ENCODE measurements at places on chromosomes 12 and 14. TPM values are rescaled to one million over a fixed set of nuclear protein-coding genes. Genes with fewer than 3 reads are reported as not detected.
A peak's percentile ranks its signal among the peaks of the same experiment; 100 is the strongest.

GRCh38 chr14:61934385-61934784 is 172.2 kb downstream of the SNAPC1 start:
- H3K36me3 ChIP-seq, result no peaks in the 10 kb centered on the region
- no peak overlapping the region for H3K4me3 ChIP-seq
- no peak overlapping the region for H3K27ac ChIP-seq
- peaks cover 4% of the 10 kb centered on the region for H3K4me1 ChIP-seq
- H3K27me3 ChIP-seq, result peaks cover 29% of the 10 kb centered on the region
- DNase-seq, result no peak

- DNase-seq, result no peak
- H3K4me1 ChIP-seq, result peaks cover 53% of the 10 kb centered on the region
- H3K27me3 ChIP-seq, result no peaks in the 10 kb centered on the region
- H3K27ac ChIP-seq, result peak overlapping the region; percentile 70
Measured at GRCh38 chr14:100278702-100279101, 27.5 kb downstream of the SLC25A29 start.

- no peak for DNase-seq
- no peak overlapping the region for H3K4me3 ChIP-seq
- H3K27me3 ChIP-seq, result peaks cover 62% of the 10 kb centered on the region
- H3K4me1 ChIP-seq, result no peaks in the 10 kb centered on the region
- H3K27ac ChIP-seq, result no peak overlapping the region
- peaks cover 15% of the 10 kb centered on the region for H3K36me3 ChIP-seq
Measured at GRCh38 chr14:28772613-28773012, 6.0 kb downstream of the FOXG1 start.

SCNN1A gene
- total RNA-seq, result 3.8 TPM

RTL1 gene
- total RNA-seq, result not detected

MYH6 gene
- not detected for total RNA-seq

GRCh38 chr12:70246580-70246979 is 3.3 kb downstream of the CNOT2 start:
- peaks cover 26% of the 10 kb centered on the region for H3K36me3 ChIP-seq
- H3K27ac ChIP-seq, result peak overlapping the region; percentile 63
- DNase-seq, result no peak
- peak overlapping the region; percentile 3 for H3K4me3 ChIP-seq
- H3K4me1 ChIP-seq, result peaks cover 66% of the 10 kb centered on the region
- H3K27me3 ChIP-seq, result no peaks in the 10 kb centered on the region

GRCh38 chr14:65575389-65575788 is 162.9 kb downstream of the FUT8 start:
- H3K4me3 ChIP-seq, result no peak overlapping the region
- H3K27ac ChIP-seq, result no peak overlapping the region

GRCh38 chr12:130677957-130678558 is 38.0 kb downstream of the RIMBP2 start:
- no peaks in the 10 kb centered on the region for H3K36me3 ChIP-seq
- no peak overlapping the region for H3K27ac ChIP-seq
- no peak for DNase-seq
- H3K27me3 ChIP-seq, result no peaks in the 10 kb centered on the region
- no peak overlapping the region for H3K4me3 ChIP-seq

PPFIA2 gene
- not detected for total RNA-seq

- H3K27ac ChIP-seq, result no peak overlapping the region
- H3K27me3 ChIP-seq, result no peaks in the 10 kb centered on the region
- no peaks in the 10 kb centered on the region for H3K4me1 ChIP-seq
- H3K4me3 ChIP-seq, result no peak overlapping the region
- DNase-seq, result no peak
Measured at GRCh38 chr12:127579446-127579845, 687.5 kb upstream of the TMEM132C start.

DNA sequence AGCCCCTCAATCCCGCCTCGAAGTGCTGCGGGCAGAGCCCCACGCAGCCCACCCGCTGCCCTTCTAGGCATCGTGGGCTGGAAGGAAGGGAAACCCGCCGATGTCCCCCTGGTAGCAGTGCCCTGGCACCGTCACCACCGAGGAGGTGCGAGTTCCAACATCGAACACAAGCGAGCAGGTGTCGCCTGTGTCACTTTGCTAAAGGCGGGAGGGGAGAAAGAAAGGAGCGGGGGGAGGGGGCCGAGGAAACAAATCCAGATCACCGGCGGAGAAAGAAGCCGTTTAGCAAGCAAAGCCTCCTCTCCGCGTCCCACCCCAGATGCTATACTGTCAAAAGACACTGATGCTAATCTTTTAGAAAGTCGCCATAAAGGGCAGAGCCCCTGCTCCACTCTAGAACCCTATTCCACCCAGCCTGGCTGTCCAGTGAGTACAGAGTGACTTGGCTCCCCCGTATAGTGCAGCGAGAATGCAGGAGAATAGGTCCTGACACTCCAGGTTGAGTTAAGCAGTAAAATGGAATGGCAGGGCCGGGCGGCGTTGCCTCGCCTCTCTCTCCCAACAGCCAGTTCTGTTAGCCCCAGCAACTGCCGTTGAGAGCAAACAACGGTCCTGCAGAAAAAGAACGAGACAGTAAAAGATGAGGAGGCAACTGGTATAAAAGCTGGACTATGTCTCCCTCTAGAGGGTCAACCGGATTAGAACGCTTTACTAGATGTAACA is 67.9 kb upstream of the USP15 start:
- H3K27ac ChIP-seq, result no peak overlapping the region
- no peaks in the 10 kb centered on the region for H3K36me3 ChIP-seq
- H3K27me3 ChIP-seq, result peaks cover 38% of the 10 kb centered on the region

DNA sequence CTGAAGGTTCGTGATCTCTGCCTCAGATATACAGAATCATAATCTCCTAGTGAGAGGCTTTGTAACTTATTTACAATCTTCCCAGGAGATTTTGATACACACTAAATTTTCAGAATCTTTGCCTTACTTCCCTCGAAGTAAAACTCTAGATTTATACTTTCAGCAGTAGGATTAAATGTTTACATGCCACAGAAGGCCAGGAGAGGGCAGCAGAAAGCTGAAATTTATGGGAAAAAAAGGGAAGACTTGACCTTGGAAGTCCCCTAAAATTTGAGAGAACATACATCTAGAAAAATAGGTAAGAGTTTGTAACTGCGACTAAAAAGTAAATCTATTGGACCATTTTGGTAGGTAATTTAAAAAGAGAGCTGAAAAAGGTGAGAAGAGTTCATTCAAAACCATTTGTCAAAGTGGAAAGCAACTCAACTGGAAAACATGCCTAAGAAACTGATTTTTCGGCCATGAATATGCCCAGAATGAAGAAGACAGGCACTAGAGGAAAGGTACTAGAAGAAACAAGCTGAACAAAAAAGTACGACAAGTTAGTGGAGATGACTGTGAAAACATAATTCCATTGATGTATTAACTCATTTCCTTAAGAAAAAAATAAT is 242.0 kb upstream of the MDGA2 start:
- DNase-seq, result peak; percentile 15
- H3K4me3 ChIP-seq, result no peak overlapping the region
- H3K4me1 ChIP-seq, result no peaks in the 10 kb centered on the region
- no peaks in the 10 kb centered on the region for H3K27me3 ChIP-seq
- H3K36me3 ChIP-seq, result no peaks in the 10 kb centered on the region

CFAP54 gene
- 0.38 TPM for total RNA-seq

STK38L gene
- 27.6 TPM for total RNA-seq

DNA sequence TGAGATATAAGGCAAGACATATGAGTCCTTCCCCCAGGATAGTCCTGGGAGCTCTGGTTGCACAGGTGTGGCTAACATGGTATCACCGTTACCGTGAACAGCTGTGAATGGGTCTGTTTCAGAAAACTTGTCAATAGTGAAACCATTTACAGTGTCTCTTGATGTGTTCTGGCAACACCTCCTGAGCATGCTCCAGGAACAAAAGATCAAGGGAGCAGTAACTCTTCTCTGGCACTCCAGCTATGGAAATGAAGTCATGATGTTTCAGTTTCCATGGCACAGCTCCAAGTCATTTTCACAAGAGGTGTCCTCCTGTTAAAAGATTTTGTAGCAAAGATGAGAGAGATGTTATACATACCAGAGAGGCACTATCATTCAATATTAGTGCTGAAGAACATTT is 253.7 kb downstream of the SNAPC1 start:
- H3K36me3 ChIP-seq, result no peaks in the 10 kb centered on the region
- no peak overlapping the region for H3K27ac ChIP-seq
- H3K4me3 ChIP-seq, result no peak overlapping the region
- no peaks in the 10 kb centered on the region for H3K4me1 ChIP-seq

GRCh38 chr14:46820291-46820690 is 168.7 kb upstream of the RPL10L start:
- H3K36me3 ChIP-seq, result no peaks in the 10 kb centered on the region
- no peak overlapping the region for H3K4me3 ChIP-seq
- DNase-seq, result no peak
- no peak overlapping the region for H3K27ac ChIP-seq
- H3K27me3 ChIP-seq, result no peaks in the 10 kb centered on the region

DNA sequence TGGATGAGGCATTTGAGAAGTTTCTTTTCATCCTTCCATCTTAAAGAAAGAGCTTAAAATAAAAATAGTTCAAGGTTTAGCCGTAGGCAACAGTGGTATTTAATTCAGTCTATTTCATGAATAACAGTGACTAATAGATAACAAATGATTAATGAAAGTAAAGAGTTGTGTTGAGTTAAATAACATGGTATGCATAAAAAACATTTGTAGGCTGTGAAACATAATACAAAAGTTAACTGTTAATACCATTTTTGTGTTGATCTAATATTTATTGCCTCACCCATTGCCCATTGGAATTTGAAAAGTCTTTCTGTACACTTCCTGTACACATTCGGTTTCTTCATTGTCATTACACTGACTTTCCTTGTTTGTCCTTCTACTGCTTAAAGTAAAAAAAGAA is 108.6 kb upstream of the PDE3A start:
- no peaks in the 10 kb centered on the region for H3K27me3 ChIP-seq
- no peak overlapping the region for H3K27ac ChIP-seq
- no peak overlapping the region for H3K4me3 ChIP-seq
- H3K4me1 ChIP-seq, result no peaks in the 10 kb centered on the region

LRIG3 gene
- total RNA-seq, result not detected

GRCh38 chr12:121930862-121931261 is 12.5 kb downstream of the CFAP251 start:
- H3K4me1 ChIP-seq, result no peaks in the 10 kb centered on the region
- H3K27me3 ChIP-seq, result peaks cover 2% of the 10 kb centered on the region
- no peak overlapping the region for H3K4me3 ChIP-seq
- H3K27ac ChIP-seq, result no peak overlapping the region
- H3K36me3 ChIP-seq, result peaks cover 2% of the 10 kb centered on the region
- no peak for DNase-seq

GRCh38 chr12:47747126-47747525 is 11.6 kb downstream of the RAPGEF3 start:
- no peak overlapping the region for H3K4me3 ChIP-seq
- H3K4me1 ChIP-seq, result peaks cover 3% of the 10 kb centered on the region
- no peak for DNase-seq
- H3K27ac ChIP-seq, result no peak overlapping the region

GRCh38 chr12:115946092-115946491 is 331.4 kb downstream of the MED13L start:
- no peaks in the 10 kb centered on the region for H3K4me1 ChIP-seq
- peaks cover 2% of the 10 kb centered on the region for H3K27me3 ChIP-seq
- no peak for DNase-seq
- no peaks in the 10 kb centered on the region for H3K36me3 ChIP-seq

GRCh38 chr12:5036031-5036430 is 7.6 kb upstream of the KCNA5 start:
- no peak overlapping the region for H3K4me3 ChIP-seq
- H3K27ac ChIP-seq, result no peak overlapping the region
- no peak for DNase-seq
- H3K27me3 ChIP-seq, result peaks cover 12% of the 10 kb centered on the region
- no peaks in the 10 kb centered on the region for H3K4me1 ChIP-seq
- no peaks in the 10 kb centered on the region for H3K36me3 ChIP-seq

C12orf50 gene
- total RNA-seq, result not detected

- no peak for DNase-seq
- H3K27me3 ChIP-seq, result no peaks in the 10 kb centered on the region
- no peak overlapping the region for H3K4me3 ChIP-seq
- peaks cover 29% of the 10 kb centered on the region for H3K4me1 ChIP-seq
Measured at GRCh38 chr12:124509676-124510300, 57.6 kb downstream of the NCOR2 start.

- no peak overlapping the region for H3K27ac ChIP-seq
- H3K4me1 ChIP-seq, result peaks cover 6% of the 10 kb centered on the region
- DNase-seq, result no peak
- H3K4me3 ChIP-seq, result no peak overlapping the region
Measured at GRCh38 chr14:104872469-104873341, 7.6 kb downstream of the CEP170B start.

GPATCH2L gene
- 54.0 TPM for total RNA-seq

- H3K36me3 ChIP-seq, result no peaks in the 10 kb centered on the region
- no peak overlapping the region for H3K4me3 ChIP-seq
- H3K27me3 ChIP-seq, result no peaks in the 10 kb centered on the region
Measured at GRCh38 chr12:86683568-86684304, 427.5 kb upstream of the MGAT4C start.

TAS2R50 gene
- total RNA-seq, result not detected

GRCh38 chr12:39852346-39852745 is 232.7 kb upstream of the ABCD2 start:
- H3K36me3 ChIP-seq, result no peaks in the 10 kb centered on the region
- no peaks in the 10 kb centered on the region for H3K27me3 ChIP-seq
- H3K27ac ChIP-seq, result no peak overlapping the region

GRCh38 chr12:96420277-96420835 is 20.1 kb upstream of the CDK17 start:
- DNase-seq, result no peak
- H3K27me3 ChIP-seq, result no peaks in the 10 kb centered on the region
- peak overlapping the region; percentile 82 for H3K27ac ChIP-seq
- H3K4me3 ChIP-seq, result peak overlapping the region; percentile 58

DNA sequence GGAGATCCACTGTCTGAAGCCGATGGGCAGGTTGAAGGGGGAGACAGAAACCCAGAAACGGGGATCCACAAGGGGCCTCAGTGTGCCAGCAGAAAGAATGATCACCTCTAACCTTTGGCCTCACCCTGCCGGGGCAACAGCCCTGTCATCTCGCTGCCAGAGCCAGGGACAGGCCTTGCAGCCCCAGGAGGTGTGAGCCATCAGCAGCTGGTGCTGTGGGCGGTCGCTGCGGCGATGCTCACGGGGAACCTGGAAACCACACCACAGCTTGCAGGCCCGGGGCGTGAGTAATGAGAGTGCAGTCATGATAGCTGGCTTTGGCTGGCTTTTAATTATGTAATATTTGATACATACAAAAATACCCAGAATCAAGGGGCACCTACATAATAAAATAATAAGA is 4.7 kb upstream of the TTC7B start:
- peaks cover 14% of the 10 kb centered on the region for H3K4me1 ChIP-seq
- peaks cover 5% of the 10 kb centered on the region for H3K27me3 ChIP-seq
- H3K27ac ChIP-seq, result peak overlapping the region; percentile 24

PRR13 gene
- total RNA-seq, result 187 TPM

PCED1B gene
- 117 TPM for total RNA-seq

GRCh38 chr14:74586681-74587362 is 25.2 kb downstream of the LTBP2 start:
- H3K27me3 ChIP-seq, result peaks cover 5% of the 10 kb centered on the region
- peaks cover 3% of the 10 kb centered on the region for H3K4me1 ChIP-seq
- no peak overlapping the region for H3K4me3 ChIP-seq
- H3K36me3 ChIP-seq, result no peaks in the 10 kb centered on the region

- H3K4me1 ChIP-seq, result peaks cover 2% of the 10 kb centered on the region
- H3K27ac ChIP-seq, result no peak overlapping the region
- no peak for DNase-seq
- no peak overlapping the region for H3K4me3 ChIP-seq
- H3K27me3 ChIP-seq, result no peaks in the 10 kb centered on the region
Measured at GRCh38 chr12:34121360-34121759, 99.1 kb downstream of the ALG10 start.

SLC16A7 gene
- total RNA-seq, result 21.0 TPM

ADAM20 gene
- 0.45 TPM for total RNA-seq

- H3K4me1 ChIP-seq, result no peaks in the 10 kb centered on the region
- H3K36me3 ChIP-seq, result no peaks in the 10 kb centered on the region
- no peak overlapping the region for H3K4me3 ChIP-seq
- H3K27ac ChIP-seq, result no peak overlapping the region
- no peak for DNase-seq
- peaks cover 16% of the 10 kb centered on the region for H3K27me3 ChIP-seq
Measured at GRCh38 chr14:94660306-94660946, 48.2 kb downstream of the SERPINA3 start.

ENDOU gene
- not detected for total RNA-seq

KRT75 gene
- not detected for total RNA-seq
